ENCODE measurements at places on chromosomes 5 and 9.

DNA sequence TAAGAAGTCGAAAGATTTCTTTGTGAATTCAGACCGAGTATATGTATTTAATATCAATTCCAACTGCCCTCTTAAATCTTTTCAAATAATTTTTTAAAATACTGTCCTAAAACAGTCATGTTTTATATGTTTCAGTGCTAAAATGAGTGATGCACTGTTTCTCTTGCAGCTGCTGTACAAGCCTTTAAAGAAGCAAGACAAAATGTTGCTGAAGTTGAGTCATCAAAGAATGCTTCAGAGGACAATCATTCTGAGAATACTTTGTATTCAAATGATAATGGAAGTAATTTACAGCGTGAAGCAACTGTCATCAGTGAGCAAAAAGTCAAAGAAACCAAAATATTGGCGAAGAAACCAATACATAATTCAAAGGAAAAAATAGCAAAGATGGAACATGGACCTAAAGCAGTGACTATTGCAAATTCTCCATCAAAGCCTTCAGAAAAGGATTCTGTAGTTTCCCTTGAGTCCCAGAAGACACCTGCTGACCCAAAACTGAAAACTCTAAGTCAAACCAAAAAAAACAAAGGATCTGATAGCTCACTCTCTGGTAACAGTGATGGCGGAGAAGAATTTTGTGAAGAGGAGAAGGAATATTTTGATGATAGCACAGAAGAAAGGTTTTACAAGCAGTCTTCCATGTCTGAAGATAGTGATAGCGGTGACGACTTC is 58.0 kb downstream of the LOX start:
- no peak for DNase-seq

DNA sequence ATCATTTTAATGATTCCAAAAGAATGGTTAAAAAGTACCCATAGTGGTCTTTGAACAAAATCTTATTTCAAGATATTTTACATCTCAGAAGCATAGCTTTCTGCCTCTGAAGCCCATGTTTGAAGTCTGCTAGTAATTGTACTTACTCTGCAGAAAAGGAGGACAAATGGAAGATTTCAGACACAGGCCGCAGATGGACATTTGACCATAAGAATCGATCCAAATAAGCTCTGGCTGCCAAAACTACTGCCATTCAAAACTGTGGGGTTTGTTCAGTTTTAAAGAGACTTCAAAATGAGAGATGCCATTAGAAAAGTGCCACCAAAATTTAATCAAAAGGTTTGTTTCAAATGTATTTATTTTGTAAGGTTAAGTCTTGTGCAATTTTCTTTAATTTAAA is 306.7 kb downstream of the DTWD2 start:
- DNase-seq, result no peak

GRCh38 chr9:115733318-115734110 is 420.1 kb upstream of the PAPPA start:
- DNase-seq, result no peak

DNA sequence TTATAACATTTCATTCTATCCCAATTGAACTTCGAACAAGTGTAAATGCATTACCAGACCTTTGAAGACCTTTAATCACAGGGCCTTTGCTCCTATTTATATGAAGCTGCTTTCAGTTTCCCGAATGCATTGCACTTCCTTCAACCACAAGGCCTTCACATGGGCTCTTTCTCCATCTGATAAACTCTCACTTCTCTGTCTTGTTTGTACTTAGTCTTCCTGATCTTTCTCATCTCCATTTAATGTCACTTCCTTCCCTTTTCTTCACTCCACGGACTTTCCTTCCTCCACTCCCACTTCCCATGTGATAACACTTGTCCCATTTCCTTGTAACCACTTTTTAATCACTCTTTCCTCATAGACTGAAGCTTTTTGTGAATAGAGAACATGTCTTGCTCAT is 74.3 kb upstream of the TNC start:
- DNase-seq, result no peak

DNA sequence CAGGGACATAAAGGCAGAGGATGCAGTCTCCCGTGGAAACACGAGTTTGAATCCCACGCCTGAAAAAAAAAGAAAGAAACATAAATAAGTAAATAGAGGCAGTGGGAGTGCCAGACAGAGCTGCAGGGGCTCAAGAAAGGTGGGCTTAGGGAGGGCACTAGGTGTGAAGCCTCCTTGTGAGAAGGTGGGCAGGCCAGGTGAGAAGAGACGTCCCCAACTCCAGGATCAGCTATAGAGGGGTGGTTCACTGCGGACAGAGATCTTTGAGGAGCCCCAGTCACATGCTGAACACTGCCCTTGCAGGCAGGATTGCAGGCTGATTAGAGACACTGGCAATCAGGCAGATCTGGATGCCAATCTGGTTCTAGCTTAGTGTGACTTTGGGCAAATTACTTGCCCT is 172.1 kb downstream of the RGS3 start:
- DNase-seq, result no peak

DNA sequence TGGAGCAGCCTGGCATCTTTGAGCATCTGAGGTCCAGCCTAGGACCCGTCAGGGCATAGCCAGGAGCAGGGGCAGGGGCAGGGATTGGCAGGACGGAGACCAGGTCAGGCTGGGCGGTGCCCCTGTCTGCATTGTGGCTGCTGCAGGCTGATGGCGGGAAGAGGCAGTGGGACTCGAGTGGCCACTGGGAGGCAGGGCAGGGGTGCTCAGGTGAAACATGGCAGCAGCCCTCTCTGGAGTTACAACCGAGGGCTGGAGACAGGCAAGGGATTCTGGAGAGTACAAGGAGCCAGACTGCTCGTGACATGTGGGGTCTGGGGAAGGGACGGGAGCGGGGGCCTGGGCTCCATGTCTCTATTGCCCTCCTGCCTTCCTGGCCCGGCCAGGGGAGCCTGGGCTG is 97.4 kb upstream of the RAPGEF1 start:
- peak; percentile 19 for DNase-seq

DNA sequence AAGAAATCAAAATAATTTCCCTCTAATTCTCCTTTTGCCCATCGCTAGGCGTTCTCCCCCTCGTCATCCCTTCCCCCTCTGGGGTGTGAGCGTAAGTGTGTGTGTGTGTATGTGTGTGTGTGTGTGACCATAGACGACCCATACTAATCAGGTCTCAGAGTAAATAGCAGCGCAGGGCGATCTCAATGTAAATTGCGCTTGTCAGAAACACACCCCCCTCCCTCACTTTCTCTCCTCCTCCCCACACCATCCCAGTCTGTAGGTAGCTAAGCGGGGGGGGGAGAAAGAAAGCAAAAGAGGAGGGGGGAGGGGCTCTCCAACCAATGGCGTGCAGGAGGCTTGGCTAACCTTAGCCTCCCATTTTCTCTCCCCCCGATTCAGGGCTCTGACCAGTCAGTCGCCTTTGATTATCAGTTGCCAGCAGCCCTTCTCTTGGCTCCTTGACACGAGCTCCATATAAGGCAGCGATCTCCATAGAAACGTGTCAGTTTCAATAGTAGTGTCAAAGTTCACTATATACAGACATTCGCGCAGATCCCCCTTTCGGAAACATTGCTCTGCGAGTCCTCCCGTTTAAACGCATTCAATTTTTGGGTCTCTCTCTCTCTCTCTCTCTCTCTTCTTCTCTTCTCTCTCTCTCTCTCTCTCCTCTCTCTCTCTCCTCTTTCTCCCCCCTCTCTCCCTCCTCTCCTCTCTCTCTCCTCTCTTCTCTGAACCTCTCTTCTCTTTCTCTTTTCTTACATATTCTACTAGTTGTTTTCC is at the start of gene NR2F1:
Gene NR2F1, plus strand, starts transcription at position 546 of the 762 bp plus-strand sequence. CDS start 1,802 bp downstream, outside the sequence.
- DNase-seq, result peak; percentile 15

Measured in activated CD4-positive, alpha-beta T cell treated with anti-CD3 and anti-CD28 coated beads for 48 hours (primary cell).